ENCODE measurements at places on chromosomes 16 and 17. TPM values are rescaled to one million over a fixed set of nuclear protein-coding genes. Genes with fewer than 3 reads are reported as not detected.

Gene DYNLRB2
- 0.92 TPM for polyA plus RNA-seq

Gene SMPD3
- polyA plus RNA-seq: 4.6 TPM

Gene TPSD1
- polyA plus RNA-seq: not detected

Gene BHLHA9
- polyA plus RNA-seq: 0.08 TPM

Gene FLII
- 49.3 TPM for polyA plus RNA-seq

Gene IL32
- 93.4 TPM for polyA plus RNA-seq

Gene ATP1B2
- polyA plus RNA-seq: 3.4 TPM

Gene WDR59
- polyA plus RNA-seq: 14.1 TPM

Gene MT1B
- 1.2 TPM for polyA plus RNA-seq

Gene LCAT
- 201 TPM for polyA plus RNA-seq

Gene KRT20
- not detected for polyA plus RNA-seq

Gene EFTUD2
- 20.9 TPM for polyA plus RNA-seq

Gene QRICH2
- 0.67 TPM for polyA plus RNA-seq

Gene IRX5
- not detected for polyA plus RNA-seq

Gene UNC13D
- polyA plus RNA-seq: 4.9 TPM

Gene WSCD1
- polyA plus RNA-seq: 0.10 TPM

Gene TP53TG3F
- polyA plus RNA-seq: not detected

Gene NLRC5
- polyA plus RNA-seq: 4.7 TPM

Gene GCGR
- 42.0 TPM for polyA plus RNA-seq

Gene SHISA9
- polyA plus RNA-seq: not detected

Gene AATK
- polyA plus RNA-seq: 0.24 TPM

Gene ZP2
- polyA plus RNA-seq: not detected

Gene PYY
- not detected for polyA plus RNA-seq

Gene ERN1
- polyA plus RNA-seq: 22.3 TPM

Gene GAST
- not detected for polyA plus RNA-seq

Gene CDK12
- 10.8 TPM for polyA plus RNA-seq

Gene SLC6A4
- 0.05 TPM for polyA plus RNA-seq

Gene PRAC1
- not detected for polyA plus RNA-seq

Gene TBC1D26
- not detected for polyA plus RNA-seq

Gene C17orf100
- 33.2 TPM for polyA plus RNA-seq

Gene NHLRC4
- polyA plus RNA-seq: 0.17 TPM

Gene RAMP2
- 17.2 TPM for polyA plus RNA-seq

Gene PIMREG
- polyA plus RNA-seq: 0.10 TPM

Gene DRC3
- polyA plus RNA-seq: 1.5 TPM

Gene GUCY2D
- not detected for polyA plus RNA-seq

Gene HSD17B2
- polyA plus RNA-seq: 123 TPM

Gene CDK5R1
- polyA plus RNA-seq: 0.44 TPM

Gene CIBAR2
- not detected for polyA plus RNA-seq

Gene AGRP
- 0.18 TPM for polyA plus RNA-seq

Gene TLCD2
- 2.6 TPM for polyA plus RNA-seq

Gene BTBD17
- not detected for polyA plus RNA-seq

Gene NKIRAS2
- 20.7 TPM for polyA plus RNA-seq

Gene CTF1
- 0.35 TPM for polyA plus RNA-seq

Gene NHERF2
- polyA plus RNA-seq: 205 TPM

Gene DECR2
- polyA plus RNA-seq: 210 TPM
